ENCODE measurements at places on chromosomes 7 and 10.

GRCh38 chr7:43649755-43650274, 66.9 kb downstream of the STK17A start:
- no peaks in the 10 kb centered on the region for H3K27me3 ChIP-seq
- no peaks in the 10 kb centered on the region for H3K36me3 ChIP-seq
- H3K4me3 ChIP-seq: no peak overlapping the region
- peaks cover 51% of the 10 kb centered on the region for H3K4me1 ChIP-seq
- no peak overlapping the region for H3K27ac ChIP-seq

- no peak overlapping the region for H3K27ac ChIP-seq
- no peak overlapping the region for H3K4me3 ChIP-seq
- no peaks in the 10 kb centered on the region for H3K36me3 ChIP-seq
- H3K27me3 ChIP-seq: no peaks in the 10 kb centered on the region
- DNase-seq: no peak
These were observed 37.6 kb upstream of the COL1A2 start for GRCh38 chr7:94357076-94357475.

DNA sequence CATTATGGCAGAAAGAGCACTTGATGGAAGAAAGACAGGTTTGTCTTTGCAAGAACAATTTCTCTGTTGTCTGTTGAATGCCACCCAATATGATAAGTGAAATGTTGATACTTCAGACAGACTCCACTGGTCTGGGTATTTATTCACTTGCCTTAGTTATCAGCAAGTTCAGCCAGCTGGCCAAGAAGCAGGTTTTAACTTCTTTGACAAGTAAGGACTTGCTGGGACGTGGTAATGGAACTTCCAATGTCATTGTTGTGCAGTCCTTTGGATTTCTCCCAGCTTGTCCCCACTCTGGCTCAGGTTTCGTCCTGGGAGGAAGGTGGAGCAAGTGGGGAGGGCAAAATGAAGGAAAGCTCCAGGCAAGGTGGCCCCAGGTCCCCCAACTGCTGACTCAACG, 497.4 kb downstream of the RPS24 start:
- H3K4me1 ChIP-seq: peaks cover 16% of the 10 kb centered on the region
- no peaks in the 10 kb centered on the region for H3K27me3 ChIP-seq
- no peaks in the 10 kb centered on the region for H3K36me3 ChIP-seq
- no peak overlapping the region for H3K4me3 ChIP-seq

DNA sequence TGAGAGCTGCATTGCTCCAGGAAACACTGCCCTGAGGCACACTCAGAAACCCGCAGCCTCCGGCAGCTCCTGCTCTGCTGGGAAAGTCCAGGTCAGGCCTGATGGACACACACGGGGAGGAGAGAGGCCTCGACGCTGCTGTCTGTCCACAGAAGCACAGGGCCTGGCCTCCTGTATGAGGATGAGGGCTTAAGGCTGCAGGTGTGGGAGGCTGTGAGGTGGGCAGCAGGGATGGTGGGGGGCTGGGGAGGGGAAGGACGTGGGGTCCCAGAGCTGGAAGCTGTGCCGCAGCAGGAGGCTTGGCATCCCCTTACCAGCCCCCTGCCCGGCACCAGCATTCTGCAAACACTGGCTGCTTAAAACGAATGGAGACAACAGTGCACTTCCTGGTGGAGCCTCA, 186.2 kb downstream of the DNAJB6 start:
- no peak overlapping the region for H3K27ac ChIP-seq
- H3K4me3 ChIP-seq: no peak overlapping the region
- H3K4me1 ChIP-seq: no peaks in the 10 kb centered on the region
- no peak for DNase-seq
- H3K27me3 ChIP-seq: no peaks in the 10 kb centered on the region
- H3K36me3 ChIP-seq: no peaks in the 10 kb centered on the region

GRCh38 chr10:69324583-69324982, 46.3 kb downstream of the HK1 start:
- no peak for DNase-seq
- H3K27me3 ChIP-seq: no peaks in the 10 kb centered on the region
- no peak overlapping the region for H3K27ac ChIP-seq
- H3K4me3 ChIP-seq: no peak overlapping the region
- no peaks in the 10 kb centered on the region for H3K36me3 ChIP-seq
- H3K4me1 ChIP-seq: peaks cover 19% of the 10 kb centered on the region

DNA sequence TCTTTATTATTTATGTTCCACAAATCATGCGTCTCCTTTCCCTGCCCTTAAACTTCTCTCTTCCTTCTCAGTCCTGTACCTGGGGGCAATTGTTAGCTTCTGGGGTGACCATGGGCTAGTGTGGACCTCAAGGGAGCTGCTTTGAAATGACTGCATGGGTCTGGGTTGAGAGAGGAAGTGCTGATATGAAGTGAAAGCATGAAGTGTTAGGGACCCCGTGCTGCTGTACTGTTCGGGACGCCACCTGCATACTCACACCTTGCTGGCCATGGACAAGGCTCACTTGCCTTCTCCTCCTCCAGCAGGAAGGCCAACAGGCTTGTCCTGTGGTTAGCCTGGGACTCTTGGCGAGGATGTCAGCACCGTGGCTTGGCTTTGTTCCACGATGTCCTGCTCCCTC, 56.7 kb downstream of the MTPN start:
- no peaks in the 10 kb centered on the region for H3K27me3 ChIP-seq
- no peak overlapping the region for H3K27ac ChIP-seq
- no peaks in the 10 kb centered on the region for H3K4me1 ChIP-seq

DNA sequence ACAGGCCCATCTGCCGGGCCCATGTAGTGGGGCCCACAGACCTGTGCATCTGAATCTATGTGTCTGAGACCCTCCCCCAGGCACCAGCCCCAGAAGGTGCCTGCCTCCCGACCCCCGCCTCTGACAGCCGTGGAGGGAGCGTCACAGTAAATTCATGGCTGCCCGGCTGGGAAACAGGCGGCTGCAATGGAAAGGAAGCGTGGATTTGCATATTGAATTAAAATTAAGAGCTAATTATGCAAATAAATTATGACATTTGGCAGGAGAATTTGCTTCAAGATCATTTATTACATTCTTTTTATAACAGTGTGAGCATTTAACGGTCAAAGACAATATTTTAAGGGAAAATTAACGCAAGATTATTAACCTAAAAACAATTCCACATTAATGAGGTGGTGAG, 92.3 kb downstream of the HIF1AN start:
- H3K4me3 ChIP-seq: no peak overlapping the region
- H3K27me3 ChIP-seq: no peaks in the 10 kb centered on the region
- H3K4me1 ChIP-seq: no peaks in the 10 kb centered on the region
- DNase-seq: no peak
- no peaks in the 10 kb centered on the region for H3K36me3 ChIP-seq
- no peak overlapping the region for H3K27ac ChIP-seq

- no peak overlapping the region for H3K4me3 ChIP-seq
- H3K4me1 ChIP-seq: no peaks in the 10 kb centered on the region
- no peak overlapping the region for H3K27ac ChIP-seq
- H3K36me3 ChIP-seq: no peaks in the 10 kb centered on the region
These were observed 7.0 kb upstream of the CAMK2G start for GRCh38 chr10:73881221-73881919.

- no peaks in the 10 kb centered on the region for H3K27me3 ChIP-seq
- peaks cover 8% of the 10 kb centered on the region for H3K4me1 ChIP-seq
These were observed 126.5 kb downstream of the FAM107B start for GRCh38 chr10:14648005-14648765.

GRCh38 chr10:131496351-131497052, 185.0 kb upstream of the TCERG1L start:
- no peaks in the 10 kb centered on the region for H3K36me3 ChIP-seq
- no peak overlapping the region for H3K27ac ChIP-seq
- H3K4me3 ChIP-seq: no peak overlapping the region
- no peak for DNase-seq

GRCh38 chr10:24475598-24475997, 248.1 kb downstream of the ARHGAP21 start:
- no peak overlapping the region for H3K4me3 ChIP-seq
- DNase-seq: no peak
- no peaks in the 10 kb centered on the region for H3K27me3 ChIP-seq
- no peaks in the 10 kb centered on the region for H3K4me1 ChIP-seq
- H3K27ac ChIP-seq: no peak overlapping the region

- H3K4me1 ChIP-seq: no peaks in the 10 kb centered on the region
- H3K4me3 ChIP-seq: no peak overlapping the region
- no peak for DNase-seq
These were observed 499.1 kb upstream of the PODXL start for GRCh38 chr7:132055336-132056120.

Data from pancreas (tissue), 10 donors.